ENCODE measurements at places on chromosomes 6 and 20. TPM values are rescaled to one million over a fixed set of nuclear protein-coding genes. Genes with fewer than 3 reads are reported as not detected.

GRCh38 chr6:123016431-123017103, 20.5 kb downstream of the CLVS2 start:
- no peak for DNase-seq

Gene RIPPLY2
- total RNA-seq: not detected

- DNase-seq: no peak
Observed at GRCh38 chr6:11353921-11354389, 121.5 kb upstream of the NEDD9 start.

Gene BPIFA3
- not detected for total RNA-seq

- DNase-seq: no peak
Observed at GRCh38 chr6:20198775-20199174, 13.5 kb downstream of the MBOAT1 start.

Data from Right ventricle myocardium inferior (tissue), 1 donor.